ENCODE measurements at places on chromosomes 16 and 17. TPM values are rescaled to one million over a fixed set of nuclear protein-coding genes. Genes with fewer than 3 reads are reported as not detected.

- no peak for DNase-seq
These were observed 4.8 kb upstream of the CCL3 start for GRCh38 chr17:36094746-36095145.

GRCh38 chr16:84502581-84502980 lies 1.9 kb downstream of the MEAK7 start:
- no peak for DNase-seq

- DNase-seq: no peak
These were observed 9.6 kb downstream of the UBTF start for GRCh38 chr17:44209786-44210341.

DNA sequence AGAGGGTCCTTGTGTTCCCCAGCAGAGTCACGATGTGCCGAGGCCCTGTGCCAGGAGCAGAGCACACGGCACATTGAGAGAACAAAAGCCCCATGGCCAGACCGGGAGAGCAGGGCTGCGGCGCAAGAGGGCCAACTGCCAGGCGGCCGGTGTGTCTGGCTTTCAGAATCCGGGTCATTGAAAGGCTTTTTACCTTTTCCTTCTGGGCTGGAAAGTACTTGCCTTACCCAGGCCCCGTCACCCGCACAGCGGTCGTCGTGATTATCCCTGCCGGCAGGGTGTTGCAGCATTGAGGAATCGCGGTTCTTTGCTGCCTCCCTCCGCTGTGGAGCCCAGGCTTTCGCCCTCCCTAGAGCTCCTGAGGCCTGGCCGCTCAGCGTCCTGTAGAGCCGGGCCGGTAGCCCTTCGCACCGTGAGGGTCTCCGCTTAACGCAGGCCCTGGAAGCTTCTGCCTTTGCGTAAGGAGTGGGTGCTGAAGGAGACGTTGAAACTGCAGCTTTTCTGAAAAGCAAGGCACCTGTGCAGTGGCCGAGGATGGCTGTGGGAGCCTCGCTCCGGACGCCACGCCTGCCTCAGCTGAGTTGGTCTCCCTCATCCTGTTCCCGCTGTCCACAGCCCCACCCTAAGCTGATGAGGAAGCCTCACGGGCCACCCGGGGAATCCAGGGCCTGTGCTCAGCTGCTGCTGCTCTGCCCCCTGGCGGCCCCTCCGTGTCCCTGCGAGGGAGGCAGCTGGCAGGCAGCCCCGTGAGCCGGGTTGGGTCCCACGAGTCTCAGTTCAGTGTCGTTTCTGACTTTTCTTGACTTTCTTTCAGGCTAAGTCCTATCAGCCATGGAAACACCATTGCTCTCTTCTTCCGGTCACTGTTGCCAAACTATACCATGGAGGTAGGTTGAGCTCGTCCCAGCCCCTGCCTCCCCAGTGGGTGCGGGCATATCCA lies 8.6 kb upstream of the MC1R start:
- peak; percentile 75 for DNase-seq

DNA sequence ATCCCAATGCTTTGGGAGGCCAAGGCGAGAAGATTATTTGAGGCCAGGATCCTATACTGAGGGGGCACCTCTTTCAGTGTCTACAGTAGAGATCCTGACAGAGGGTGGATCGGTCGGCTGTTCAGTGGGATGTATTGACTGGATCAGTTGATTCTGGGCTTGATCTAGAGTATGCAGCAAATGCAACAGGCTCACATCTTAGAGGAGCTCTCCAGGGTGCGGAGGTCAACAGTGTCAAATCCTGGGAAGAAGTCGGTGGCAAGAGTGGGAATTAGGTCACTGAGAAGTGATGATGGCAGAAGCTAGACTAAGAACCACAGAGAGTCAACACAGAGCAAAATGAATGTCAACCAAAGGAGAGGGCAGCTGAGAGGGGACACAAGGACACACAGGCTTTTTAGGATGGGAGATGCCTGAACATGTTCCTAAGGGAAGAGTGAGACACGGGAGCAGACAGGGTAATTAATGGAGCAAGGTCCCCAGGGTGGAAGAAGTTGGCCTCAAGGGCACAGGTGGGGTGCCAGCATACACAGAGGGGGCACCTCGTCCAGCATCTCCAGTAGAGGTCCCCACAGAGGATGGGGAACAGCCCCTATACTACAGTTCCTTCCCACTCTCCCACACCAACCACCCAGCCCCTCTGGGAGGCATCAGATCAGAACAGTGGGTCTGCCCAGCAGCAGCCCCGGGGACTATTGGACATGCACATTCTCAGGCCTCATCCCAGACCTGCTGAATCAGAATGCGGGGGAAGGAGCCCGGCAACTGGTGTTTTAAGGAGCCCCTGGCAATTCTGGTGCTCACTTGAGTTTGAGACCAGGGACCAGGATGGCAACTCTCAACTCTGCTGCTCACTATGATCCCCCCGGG lies 10.0 kb upstream of the CYTH1 start:
- DNase-seq: no peak

Gene CD300E
- total RNA-seq: 0.07 TPM

DNA sequence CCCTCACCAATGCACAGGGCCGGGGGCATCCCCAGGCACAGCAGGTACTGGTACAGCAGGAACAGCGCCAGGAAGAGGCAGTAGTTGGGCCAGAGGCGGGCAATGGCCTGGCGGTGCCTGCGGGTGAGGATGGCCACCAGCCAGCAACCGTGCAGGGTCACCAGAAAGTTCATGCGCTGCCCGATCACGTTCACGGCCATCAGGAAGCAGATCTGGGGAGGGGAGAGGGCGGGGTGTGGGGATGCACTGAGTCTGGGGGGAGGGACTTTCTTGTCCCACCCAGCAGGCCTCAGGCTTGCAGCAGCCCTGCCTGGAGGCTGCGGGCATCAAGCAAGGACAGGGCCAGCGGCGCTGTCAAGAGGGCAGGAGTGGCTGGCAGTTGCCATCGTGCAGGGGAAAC lies 25.4 kb downstream of the CTU2 start:
- no peak for DNase-seq

Gene IGF2BP1
- 74.0 TPM for total RNA-seq

Gene TTYH2
- 7.9 TPM for total RNA-seq

DNA sequence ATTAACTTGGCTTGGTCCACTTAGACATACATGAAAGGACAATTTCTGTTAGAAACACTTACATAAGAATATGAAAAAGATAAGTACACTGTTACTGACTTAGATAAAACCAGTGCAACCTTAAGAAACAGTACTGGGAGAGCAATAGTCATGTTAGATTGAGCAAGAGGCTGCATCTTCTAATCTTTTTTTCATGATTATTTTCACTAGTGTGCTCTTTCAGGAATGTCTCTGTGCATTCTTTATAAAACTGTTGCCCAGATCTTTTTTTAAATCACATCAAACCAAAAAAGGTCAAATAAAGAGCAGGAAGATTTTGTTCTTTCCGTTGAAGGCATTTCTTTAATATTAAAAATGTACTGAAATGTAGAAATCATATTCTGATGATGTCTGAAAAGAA lies 100.7 kb upstream of the AXIN2 start:
- peak; percentile 88 for DNase-seq

DNA sequence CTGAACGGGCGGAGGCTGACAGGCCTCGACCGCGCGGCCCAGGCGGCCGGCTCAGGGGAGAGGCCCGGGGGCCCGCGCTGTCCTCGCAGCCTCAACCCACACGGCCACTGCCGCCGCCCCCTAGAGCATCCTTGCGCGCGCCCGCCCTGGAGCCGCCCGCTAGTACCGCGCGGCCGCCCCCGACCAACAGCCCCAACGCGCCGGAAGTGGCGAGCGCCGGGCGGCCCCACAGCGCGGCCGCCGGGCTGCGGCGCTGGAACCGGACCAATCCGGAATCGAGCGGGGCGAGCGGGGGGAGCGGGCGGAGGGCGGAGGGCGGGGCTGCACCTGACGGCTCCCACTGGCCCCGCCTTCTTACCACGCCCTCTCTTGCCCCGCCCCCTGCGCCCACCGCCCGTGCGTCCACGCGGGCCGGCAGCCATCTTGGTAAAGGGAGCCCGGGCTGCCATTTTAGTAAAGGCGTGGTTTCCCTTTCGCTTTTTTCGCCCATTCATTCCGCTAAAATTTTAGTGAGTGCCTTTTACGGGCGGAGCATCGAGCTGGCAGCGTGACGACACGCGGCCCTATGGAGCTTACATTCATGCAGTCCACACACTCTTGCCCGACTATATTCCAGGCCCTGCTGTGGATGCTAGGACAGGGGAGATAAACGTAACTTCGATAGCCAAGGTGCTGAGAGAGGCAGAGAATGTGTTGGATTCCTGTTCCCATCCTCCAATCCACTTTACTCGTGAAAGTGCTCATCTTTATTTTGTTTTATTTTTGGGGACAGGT lies at the start of gene XPO6:
Gene XPO6, minus strand, starts transcription at position 208 of the 774 bp plus-strand sequence. CDS start 597 bp downstream, outside the sequence.
- peak; percentile 97 for DNase-seq

Gene TSPAN10
- 5.0 TPM for total RNA-seq

DNA sequence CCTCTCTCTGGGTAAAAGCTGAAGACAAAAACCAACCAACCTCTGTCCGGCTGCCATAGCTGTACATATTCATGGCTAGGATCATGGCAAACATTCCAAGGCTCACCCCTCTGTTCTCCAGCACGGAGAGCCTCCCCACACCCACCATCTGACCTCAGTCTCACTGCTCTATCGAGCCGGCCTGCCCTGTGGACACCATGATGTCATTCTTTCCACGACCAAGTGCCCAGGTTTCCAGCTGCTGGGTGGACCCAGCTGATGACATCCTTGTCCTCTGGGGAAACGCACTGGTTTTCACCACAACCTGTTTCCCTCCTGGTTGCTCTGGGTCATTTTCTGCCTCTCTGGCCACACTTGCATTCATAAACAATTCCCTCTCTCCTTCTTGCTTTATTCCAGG lies 67.7 kb downstream of the NDEL1 start:
- DNase-seq: peak; percentile 10

Gene ITGB3
- 11.8 TPM for total RNA-seq

DNA sequence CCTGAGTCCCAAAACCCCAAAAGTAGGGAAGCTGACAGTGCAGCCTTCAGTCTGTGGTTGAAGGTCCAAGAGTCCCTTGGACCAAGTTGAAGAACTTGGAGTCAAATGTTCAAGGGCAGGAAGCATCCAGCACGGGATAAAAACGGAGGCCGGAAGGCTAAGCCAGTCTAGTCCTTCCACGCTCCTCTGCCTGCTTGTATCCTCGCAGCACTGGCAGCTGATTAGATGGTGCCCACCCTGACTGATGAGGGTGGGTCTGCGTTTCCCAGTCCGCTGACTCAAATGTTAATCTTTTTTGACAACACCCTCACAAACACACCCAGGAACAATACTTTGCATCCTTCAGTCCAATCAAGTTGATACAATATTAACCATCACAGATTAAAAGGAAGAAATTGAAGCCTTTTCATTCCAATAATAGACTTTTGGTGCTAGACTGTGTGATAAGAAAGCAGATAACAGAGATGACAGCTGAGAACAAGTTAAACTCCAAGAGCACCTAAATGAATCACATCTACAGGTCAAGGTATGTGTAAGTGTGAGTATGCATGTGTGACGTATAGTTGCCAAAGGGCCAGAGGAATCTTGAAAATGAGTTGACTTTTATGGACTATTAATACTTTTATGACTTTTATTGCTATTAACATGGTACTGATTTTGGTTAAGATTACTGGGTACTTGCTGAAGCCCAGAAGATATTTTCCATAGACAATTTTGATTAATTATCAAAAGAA lies 933.5 kb upstream of the SOX9 start:
- no peak for DNase-seq

DNA sequence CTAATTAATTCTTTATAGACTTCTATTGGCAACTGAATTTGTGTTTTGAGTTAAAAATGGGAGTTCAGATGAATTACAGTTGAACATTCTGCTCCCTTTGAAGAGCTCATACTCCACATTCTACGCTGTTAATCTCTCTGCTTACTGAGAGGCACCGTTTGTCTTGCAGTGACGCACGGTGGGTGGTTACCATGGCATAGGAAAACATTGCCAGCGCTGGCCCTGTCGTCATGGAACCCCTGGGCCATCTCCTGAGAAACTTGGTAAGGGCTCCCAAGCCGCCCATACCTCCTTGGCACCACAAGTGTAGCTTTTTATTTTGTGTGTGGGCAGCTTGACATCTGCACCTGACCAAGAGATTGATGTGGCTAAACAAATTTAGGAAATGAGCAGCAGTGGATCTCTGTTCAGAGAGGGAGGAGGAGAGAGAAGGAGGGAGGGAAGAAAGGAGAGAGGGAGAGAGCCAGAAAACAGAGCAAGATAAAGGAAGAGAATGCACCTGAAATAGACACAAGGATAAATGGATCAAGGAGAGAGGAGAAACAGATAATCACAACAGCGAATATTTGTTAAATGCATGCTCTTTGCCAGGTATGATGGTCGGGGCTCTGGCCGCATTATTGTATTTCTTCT lies 398.5 kb downstream of the HAPSTR1 start:
- DNase-seq: no peak

DNA sequence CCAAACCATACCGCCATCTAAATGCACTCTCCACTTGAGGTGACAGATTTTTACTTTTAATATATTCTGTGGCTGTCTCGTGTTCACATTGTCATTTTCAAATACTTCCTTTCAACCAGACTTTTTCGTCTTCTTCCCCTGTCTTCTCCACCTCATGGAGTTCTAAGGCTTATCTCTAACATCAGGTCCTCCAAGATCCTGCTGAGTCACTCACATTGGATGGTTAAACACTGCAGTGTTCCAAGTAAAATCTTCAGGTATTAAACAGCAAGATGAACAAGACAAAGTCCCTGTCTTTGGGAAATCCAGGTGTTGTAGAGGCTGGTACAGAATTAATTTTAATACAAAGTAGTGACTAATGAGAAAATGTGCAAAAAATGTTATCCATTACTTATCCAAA lies 330.2 kb upstream of the KIF2B start:
- no peak for DNase-seq

GRCh38 chr17:17088086-17088485 lies 45.8 kb downstream of the MPRIP start:
- no peak for DNase-seq

Gene CYTH1
- total RNA-seq: 25.2 TPM

Gene SEZ6L2
- 13.9 TPM for total RNA-seq

GRCh38 chr17:29004081-29004692 lies 1.6 kb downstream of the SEZ6 start:
- peak; percentile 79 for DNase-seq

- DNase-seq: peak; percentile 28
These were observed 1.2 kb downstream of the SREBF1 start for GRCh38 chr17:17835415-17836249.

DNA sequence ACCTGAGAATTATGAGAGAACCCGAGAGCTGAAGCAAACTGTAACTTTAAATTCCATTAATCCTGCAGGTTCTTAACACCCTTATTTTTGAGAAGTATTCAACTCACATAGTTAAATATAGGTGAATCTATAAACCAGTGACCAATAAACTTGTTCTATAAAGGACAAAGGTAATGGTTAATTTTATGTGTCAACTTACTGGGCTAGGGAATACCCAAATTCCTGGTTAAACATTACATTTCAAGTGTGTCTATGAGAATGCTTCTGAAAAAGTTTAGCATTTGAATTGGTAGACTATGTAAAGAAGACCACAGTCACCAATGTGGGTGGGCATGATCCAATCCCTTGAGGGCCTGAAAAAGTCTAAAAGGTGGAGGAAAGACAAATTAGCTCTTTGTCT lies 99.1 kb downstream of the KCNJ2 start:
- no peak for DNase-seq

Gene MYL4
- 2,925 TPM for total RNA-seq

Gene PRSS22
- total RNA-seq: not detected

Gene TMIGD1
- total RNA-seq: not detected
